ENCODE measurements at places on chromosomes 12 and 14.

DNA sequence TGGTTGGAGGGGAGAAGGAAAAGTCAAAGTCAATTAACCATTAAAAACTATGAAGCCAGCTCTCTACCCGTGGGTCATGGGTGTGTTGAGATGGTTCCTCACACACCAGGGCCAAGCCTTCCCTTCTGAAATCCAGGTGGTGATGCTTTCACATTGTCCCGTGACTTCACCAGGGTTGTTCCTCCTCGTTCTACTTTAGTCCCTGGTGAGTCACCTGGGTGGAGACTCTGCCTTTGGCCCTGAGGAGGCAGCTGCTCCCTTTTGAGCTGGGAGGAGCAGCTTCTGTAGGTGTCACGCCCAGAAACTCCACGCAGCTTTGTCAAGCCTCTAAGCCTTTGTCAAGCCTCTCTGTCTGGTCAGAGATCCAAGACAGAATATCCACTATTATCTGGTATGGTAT is 348.3 kb downstream of the BMP4 start:
- no peak for DNase-seq

- DNase-seq: no peak
Measured at GRCh38 chr14:29236401-29236800, 469.8 kb downstream of the FOXG1 start.

DNA sequence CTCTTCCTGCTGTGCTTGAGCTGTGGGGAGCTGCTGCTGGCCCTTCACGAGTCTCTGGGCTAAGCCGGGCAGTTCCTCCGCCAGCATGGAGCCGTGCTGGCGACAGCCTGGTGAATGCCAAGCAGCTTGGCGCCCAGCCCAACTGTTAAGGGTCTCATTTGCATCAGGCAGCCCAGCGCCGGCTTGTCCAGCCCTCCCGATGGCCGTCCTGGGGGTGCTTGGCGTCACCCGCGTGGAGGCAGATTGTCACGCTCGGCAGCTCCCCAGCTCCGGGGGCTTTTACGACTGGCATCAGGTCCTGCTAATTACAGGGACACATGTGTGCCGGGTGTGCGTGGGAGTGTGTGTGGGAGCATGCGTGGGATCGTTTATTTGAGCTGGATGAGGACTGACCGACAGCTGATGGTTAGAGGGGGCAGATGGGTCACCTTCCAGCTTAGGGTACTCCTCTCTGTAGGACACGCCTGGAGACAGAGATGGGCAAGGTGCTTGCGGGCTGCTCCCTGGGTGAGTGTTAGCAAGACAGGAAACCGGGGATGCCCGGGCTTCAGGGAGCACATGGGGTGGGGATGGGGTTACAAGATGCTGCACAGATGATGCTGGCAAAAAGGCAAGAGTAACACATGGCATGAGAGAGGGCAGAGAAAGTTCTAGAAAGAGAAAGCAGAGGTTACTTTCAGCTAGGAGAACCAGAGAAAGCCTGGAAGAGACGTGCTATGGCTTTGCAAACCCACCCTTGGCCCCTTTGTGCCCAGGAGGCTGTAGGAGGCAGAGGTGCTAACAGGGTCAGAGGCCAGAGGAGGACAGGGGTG is 64.1 kb downstream of the KIF26A start:
- DNase-seq: no peak

DNA sequence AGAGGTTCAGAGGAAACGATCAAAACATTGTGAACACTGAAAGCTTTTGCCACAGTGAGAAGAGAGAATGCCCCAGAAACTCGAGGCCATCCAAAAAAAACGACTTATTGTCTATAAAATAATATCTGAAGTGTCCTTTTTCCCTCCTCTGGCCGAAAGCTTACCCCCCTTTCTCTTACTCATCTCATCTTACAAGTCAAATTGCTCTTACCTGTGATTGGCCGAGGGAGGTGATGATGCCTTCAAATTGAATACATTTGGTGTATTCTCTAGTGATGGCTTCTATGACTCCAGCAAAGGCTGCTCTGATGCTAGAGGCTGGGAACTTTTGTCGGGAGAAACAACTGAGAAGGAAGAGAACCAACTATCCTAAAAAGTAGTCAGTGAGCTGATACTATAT is 90.7 kb downstream of the PTCSC3 start:
- DNase-seq: peak; percentile 11

DNA sequence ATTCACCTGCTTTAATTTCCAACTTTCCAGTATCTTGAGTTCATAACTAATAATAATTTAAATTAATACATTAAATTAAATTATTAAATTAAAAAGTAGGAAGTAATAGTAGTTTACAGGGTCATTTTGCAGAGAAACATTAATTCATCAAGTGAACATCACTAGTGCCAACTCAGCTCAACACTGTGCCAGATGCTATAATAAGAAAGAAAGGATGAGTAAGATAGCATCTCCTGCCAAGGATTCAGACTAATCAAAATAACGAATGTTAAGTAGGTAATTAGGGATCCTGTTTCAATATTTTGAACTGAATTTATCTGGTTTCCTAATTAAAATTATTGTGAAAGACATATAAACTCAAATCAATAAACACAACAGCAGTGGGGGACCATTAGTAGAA is 596.7 kb downstream of the SLC6A15 start:
- DNase-seq: no peak

- DNase-seq: no peak
Measured at GRCh38 chr12:50221228-50222008, 54.2 kb upstream of the CERS5 start.

DNA sequence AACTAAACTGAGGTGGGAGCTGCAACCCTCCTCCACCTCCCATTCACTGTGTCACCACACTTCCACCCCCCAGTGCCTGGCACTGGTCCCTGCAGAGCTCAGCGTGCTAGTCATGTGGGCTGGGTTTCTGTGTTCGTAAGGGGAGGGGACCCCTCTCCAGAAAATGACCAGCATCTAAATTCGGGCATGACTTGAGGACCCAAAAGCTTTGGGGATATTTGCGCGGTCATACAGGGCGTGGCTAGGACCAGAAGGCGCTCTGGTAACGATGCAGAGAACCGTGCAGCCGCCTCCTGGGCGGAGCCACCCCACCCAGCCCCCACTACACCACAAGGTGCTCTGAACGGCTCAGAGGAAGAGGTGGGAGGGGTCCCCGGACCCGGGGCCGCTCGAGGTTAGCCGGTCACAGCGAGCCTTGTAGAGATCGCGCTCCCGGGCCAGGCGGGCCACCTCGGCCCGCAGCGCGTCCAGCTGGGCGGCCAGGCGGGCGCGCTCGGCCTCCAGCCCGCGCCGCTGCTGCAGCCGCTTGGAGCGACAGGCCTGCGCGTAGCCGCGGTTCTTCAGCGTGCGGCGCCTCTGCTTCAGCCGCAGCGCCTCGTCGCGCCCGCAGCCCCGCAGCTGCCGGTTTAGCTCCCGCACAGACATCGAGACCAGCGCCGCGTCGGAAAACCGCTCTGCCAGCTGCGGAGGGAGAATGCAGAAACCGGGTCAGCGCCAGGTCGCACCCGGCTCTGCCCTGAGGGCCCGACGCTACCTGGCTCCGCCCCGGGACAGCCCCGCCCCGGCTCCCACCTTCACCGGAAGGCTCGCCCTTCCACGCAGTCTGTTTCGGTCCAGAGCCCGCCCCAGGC is 9.8 kb downstream of the CPNE6 start:
- DNase-seq: peak; percentile 64

DNA sequence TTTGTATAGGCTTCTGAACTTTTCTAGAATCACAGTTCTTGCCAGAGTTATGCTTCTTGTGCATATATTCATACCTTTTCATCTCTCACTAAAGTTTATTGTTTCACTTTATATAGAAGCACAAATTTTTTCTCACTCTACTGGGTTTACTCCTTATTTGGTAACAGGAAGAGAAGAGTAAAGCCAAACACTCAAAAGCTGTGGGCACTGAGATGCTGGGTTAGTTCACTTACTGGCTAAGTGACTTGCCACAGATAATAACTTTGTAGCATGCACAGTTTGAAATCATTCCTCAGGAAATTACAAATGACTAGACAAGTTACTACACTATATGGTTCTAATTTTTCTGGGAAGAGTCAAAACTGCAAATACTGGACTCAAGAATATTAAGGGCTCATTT is 7.8 kb downstream of the HIGD1C start:
- DNase-seq: no peak

DNA sequence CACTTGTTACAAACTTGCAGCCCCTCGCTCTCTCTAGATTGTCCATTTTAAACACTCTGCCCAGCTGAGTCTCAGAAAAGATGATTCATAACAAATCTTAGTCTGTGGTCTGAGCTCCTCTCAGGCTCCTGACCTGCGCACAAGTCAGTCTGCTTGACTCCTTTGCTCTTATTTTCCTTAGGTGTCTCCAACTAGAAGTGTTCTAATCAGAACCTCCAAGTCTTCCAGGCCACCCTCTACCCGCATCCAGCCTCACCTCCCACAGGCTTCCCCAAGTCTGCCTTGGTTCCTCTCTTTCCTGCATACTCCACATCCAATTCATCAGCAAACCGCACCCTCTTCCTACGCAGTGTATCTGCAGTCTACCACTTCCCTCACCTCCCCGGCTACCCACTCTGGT is 42.4 kb upstream of the BDKRB2 start:
- no peak for DNase-seq

- DNase-seq: no peak
Measured at GRCh38 chr12:121741743-121742142, 29.2 kb downstream of the TMEM120B start.

- DNase-seq: no peak
Measured at GRCh38 chr14:24130380-24130716, at the start of gene FITM1. FITM1 (plus strand) TSS chr14:24130659; CDS start chr14:24131564, 905 bp downstream.

DNA sequence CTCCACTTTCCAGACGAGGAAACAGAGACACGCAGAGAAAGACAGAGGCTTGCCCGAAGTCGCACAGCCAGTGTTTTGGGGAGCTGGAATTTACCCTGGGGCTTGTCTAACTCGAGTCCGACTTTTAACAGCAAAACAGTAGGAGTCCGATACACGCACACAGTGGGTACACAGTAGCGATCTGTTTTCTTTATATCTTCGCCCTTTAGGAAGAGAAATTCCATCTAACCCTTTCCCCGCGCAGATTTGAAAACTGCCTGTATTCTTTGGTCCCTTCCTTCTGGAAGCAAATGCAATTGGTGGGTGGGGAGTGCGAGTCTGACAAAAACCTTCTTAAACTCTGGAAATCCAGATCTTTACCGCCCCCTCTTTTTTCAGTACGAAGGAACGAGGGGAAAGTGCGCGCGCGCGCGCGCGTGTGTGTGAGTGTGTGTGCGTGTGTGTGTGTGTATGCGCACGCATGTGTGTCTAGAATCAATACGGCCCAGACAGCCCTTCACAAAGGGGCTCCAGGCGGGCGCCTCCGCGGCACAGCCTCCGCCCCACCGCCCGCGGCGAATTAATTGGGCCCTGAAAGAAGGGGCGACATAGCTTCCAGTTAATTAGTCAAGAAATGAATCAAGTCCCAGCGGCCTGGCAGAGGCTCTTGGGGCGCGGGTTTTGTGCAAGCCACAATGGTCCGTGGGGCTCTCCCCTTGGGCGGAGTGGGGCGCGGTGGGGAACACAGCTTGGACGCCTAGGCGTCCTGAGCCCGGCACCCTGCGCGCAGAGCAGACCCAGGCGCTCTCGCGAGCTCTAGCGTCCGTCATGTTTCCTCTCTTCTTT is 14.0 kb upstream of the TBX3 start:
- DNase-seq: peak; percentile 12

GRCh38 chr12:96414637-96415036 is 14.4 kb upstream of the CDK17 start:
- no peak for DNase-seq

- DNase-seq: no peak
Measured at GRCh38 chr12:50528800-50529199, 24.0 kb downstream of the DIP2B start.

- DNase-seq: peak; percentile 38
Measured at GRCh38 chr14:102539544-102540314, 30.2 kb upstream of the ANKRD9 start.

GRCh38 chr12:24991209-24992049 is 42.5 kb upstream of the BCAT1 start:
- DNase-seq: peak; percentile 20

DNA sequence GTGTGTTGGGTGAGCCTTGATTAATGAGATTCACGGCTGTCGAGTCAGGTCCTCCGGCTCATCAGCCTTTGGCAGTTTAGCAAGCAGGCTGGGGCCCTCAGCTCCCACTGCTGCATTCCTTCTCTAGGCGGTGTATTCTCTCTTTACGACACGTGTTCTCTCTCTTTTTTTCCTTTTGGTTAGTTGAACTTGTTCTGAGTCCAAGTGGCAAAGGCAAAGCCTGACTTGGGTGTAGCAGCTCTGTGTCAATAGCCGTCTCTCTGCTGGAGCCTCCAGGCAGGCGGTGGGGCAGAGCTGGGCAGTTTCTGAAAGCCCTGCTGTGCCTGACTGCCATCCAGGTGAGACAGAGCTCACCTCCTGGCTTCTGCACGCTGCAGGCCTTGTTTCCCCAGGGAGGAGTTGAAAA is 46.6 kb downstream of the SUSD6 start:
- DNase-seq: peak; percentile 46

- DNase-seq: no peak
Measured at GRCh38 chr12:6229224-6230218, 29.3 kb downstream of the CD9 start.

DNA sequence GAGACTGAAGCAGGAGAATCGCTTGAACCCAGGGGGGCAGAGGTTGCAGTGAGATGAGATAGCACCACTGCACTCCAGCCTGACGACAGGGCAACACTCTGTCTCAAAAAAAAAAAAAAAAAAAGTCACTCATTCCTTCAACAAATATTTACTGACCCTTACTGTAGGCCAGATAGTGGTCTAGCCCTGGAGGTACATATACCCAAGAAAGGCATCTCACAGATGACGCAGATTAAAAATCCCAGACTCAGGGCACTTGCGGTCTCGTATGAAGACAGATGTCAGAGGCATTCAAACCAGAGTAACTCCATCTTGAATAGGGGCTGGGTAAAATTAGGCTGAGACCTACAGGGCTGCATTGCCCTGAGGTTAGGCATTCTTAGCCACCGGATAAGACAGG is 44.8 kb downstream of the CLMN start:
- DNase-seq: no peak

GRCh38 chr14:50015716-50016115 is 100.7 kb downstream of the VCPKMT start:
- DNase-seq: no peak

GRCh38 chr12:95582230-95583058 is 31.2 kb upstream of the USP44 start:
- no peak for DNase-seq

- no peak for DNase-seq
Measured at GRCh38 chr12:11833174-11833895, 183.9 kb downstream of the ETV6 start.

DNA sequence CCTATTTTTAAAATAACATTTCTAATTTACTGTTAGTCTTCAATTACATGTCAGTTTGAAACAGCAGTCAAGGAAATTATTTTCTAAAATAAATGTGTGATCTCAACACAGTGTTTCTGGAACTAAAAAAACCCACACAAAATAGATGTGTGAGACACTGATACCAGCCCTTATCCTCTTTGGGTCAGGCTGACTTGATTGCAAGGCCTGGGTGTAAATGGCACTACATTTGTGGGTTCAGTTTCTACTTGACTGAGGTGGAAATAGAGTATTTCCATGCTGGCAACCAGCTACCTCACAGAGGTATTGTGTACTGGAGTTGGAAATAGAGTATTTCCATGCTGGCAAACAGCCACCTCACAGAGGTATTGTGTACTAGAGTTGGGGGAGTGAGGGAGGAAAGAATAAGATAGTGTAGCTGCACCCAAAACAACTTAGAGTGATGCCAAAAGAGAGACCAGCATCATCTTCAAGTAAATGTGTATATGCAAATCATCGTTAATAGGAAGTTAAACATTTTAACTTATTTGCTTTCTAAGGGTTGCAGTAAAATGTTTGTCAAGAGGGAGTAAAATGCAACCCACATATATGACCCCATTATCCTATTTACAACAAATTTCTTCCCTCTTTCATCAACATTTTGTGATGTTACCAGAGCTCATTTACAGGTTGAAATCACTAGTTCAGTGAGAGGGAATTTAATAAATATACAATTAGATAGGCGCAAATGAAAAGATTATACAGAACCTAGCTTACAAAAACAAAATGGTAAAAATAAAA is 10.7 kb upstream of the LYZ start:
- no peak for DNase-seq

Data from NCI-H510A (cell line).